ENCODE measurements at places on chromosomes 5 and 9.

DNA sequence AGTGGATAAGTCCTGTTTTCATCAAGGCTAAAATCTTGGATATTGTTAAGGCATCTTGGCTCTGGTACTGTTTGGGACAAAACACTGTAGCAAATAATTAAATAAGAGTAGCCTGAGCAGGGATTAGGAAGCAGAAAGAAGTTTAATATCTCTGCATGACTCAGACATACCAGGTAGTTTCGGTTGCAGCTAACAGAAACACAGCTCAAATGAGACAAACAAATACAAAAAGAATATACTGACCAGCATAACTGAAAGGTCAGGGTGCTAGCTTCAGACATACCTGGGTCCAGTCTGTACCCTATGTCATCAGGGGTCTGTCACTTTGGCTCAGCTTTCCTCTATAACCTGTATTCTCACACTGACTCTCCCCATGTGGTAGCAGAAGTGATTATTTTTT lies 156.4 kb upstream of the MAP3K1 start:
- no peak for DNase-seq

- DNase-seq, result peak; percentile 42
These were observed 39.5 kb upstream of the GLRX start for GRCh38 chr5:95861864-95862561.

GRCh38 chr5:173625261-173625660 lies 8.8 kb upstream of the BOD1 start:
- DNase-seq, result peak; percentile 72

DNA sequence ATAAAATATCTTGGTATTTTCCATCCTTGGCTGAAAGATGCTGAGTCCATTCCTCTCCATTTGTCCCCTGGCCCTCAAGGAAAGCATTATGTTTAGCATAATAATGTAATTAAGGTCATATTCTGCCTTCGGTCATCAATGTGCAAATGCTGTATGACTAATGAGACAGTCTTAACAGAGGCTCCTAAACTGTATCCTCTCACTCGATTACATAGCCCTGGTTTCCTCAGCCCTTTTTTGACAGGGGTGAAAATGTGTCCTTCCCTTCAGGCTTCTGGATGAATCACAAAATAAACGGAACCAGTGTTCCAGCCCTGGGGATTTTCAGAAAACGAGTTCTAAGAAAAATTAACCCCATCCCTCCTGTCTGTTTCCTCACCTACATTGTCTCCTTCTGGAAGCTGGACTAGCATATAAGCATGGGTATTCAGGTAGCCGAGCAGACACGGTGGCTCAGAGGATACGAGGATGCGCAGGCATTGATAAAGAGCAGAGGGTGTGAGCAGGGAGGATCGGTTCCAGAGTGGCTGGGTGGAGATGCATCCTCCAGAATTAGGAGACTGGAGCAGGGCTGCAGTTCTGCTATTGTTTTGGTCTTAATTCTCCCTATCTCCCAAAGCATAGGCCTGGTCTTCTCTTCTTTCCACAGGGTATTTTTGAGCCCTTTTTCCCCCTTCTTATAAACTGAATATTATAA lies 742.9 kb downstream of the TLR4 start:
- DNase-seq, result no peak

DNA sequence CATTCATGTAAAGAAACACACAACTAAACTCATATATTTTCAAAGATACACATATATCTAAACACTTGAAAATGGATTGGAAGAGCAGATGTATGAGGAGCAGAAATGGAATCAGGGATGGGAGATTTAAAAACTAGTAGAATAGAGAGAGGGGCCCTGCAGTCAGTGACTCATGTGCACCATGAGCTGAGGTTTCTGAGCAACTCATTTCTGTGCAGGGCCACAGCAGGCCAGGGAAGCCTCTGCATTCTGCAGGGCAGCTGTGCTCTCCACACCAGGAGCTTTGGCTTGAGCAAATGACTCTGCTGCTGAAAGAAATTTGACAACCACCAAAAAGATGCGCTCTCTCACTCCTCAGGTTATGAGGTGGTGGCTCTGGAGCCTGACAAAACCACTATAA lies 27.1 kb downstream of the LHX6 start:
- peak; percentile 94 for DNase-seq

DNA sequence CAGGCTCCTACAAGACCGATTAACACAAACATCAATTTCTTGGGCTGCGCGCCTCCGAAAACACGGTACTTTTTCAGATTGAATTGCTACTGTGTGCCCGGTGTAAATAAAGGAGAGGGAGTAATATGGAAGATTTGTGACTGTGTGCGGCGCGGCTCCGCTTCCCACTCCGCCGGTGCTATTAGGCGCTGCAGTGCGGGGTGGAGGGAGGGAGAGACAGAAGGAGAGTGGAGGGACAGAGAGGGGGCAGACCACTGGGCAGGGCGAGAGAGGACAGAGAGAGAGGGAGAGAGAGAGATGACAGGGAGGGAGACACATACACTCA lies 24.7 kb upstream of the RNU6ATAC start:
- peak; percentile 66 for DNase-seq

- no peak for DNase-seq
These were observed 131.7 kb downstream of the PAPPA start for GRCh38 chr9:116285320-116285719.

DNA sequence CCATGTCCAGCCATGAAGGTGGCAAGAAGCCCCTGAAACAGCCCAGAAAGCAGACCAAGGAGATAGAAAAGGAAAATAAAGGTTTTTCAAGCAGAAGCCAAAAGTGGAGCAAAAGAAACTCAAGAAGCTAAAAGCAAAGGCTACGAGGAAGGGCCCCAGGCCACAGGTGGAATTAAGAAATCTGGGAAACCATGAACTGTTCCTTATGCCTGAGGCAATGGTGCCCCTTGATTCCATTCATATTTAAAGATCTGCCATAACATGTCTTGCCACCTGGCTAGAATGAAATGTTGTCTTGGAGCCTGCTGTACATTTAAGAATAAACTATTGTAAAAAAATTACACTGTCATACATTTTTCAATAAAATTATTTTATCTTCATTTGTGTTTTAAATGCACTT lies 59.5 kb upstream of the TARS1 start:
- no peak for DNase-seq

GRCh38 chr5:9297134-9297533 lies 248.7 kb downstream of the SEMA5A start:
- no peak for DNase-seq

DNA sequence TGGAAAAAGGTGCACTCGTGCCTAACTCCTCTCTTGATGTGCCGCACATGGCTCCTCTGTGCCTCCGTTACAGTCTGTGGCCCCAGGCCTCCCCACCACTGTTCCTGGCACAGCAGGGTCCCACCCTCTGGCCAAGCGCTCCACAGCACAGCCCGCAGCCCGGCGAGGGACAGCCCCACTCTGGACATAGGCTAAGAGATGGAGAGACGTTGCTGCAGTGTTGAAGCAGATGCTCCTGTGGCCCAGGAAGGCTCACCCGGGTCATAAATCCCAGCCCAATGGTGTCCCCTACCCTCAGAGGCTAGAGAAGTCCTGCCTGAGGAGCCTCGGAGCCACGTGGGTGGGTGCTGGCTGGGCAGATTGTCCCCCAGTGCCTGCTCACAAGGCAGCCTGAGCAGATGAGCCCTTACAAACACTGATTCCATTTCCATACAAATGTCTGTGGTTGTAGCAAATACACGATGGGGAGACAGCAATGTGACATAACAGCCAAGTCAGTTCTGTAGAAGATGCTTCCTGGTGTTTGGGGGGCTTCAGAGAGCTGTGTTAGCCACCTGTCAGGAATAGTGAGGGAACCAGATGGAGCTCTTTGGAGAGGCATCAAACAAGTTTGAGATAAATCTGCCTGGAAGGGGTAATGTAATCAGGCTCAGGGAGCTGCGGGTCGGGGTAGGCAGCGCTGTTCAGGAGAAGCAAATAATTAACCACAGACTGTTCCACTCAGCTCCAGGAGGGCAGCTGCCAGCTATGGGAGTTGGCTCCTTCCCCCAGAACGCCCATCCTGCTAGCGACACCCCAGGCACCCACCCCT lies 41.7 kb downstream of the C5orf15 start:
- DNase-seq, result no peak

DNA sequence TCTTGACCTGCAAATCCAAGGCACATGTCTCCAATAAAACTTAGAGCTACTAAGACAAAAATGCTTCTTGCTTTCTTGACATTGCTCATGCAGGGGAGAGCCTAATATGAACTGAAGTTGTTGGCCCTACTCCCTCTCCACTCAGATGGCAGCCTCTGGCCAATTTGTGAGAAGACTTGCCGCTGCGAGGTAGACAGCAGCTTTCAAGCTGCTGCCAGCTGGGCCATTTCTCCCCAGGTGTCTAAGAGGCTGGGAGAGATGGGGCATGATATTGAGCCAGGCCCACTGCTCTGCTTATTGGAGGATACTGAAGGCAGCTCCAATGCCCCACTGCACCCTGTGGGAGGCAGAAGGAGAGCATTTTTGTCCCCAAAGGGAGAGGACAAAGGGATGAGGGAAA lies 380.5 kb downstream of the RASEF start:
- no peak for DNase-seq

GRCh38 chr5:10115669-10116068 lies 134.0 kb downstream of the ATPSCKMT start:
- DNase-seq, result no peak

DNA sequence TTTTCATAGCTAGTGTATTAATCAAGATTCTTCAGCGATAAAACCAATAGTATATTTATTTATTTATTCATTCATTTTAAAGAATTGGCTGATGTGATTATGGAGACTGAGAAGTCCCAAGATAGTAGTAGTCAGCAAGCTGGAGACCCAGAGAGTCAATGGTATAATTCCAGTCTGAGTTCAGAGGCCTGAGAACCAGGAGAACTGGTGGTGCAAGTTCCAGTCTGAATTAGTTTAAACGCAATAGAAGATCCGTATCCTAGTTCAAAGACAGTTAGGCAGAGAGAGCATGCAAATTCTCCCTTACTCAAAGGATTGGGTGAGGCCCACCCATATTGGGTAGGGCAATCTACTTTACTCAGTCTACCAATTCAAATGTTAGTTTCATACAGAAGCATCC lies 364.2 kb upstream of the RPS23 start:
- no peak for DNase-seq

- no peak for DNase-seq
These were observed 27.1 kb downstream of the ZNF608 start for GRCh38 chr5:124719113-124719967.

GRCh38 chr5:151682240-151682639 lies 4.5 kb downstream of the SPARC start:
- DNase-seq, result no peak

GRCh38 chr5:134025786-134026185 lies 21.0 kb upstream of the VDAC1 start:
- DNase-seq, result no peak

GRCh38 chr9:121269642-121270254 lies 1.8 kb downstream of the GSN start:
- DNase-seq, result peak; percentile 69

- DNase-seq, result no peak
These were observed 33.7 kb downstream of the LHX3 start for GRCh38 chr9:136171009-136171800.

DNA sequence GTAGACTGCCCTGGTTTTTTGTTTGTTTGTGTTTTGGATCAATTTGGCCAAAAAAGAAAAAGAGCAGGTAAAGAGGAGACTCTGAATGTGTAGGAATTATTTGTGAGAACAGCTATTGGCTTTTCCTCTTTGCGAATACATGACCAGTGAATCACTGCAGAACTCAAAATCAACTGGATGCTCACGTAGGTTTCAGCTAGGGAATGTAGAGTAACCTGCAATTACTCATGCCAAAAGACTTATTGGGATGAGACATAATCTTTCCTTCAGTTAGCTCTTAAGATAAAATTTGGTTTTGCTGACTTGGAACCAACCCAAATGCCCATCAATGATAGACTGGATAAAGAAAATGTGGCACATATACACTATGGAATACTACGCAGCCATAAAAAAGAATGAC lies 348.0 kb downstream of the NPR3 start:
- peak; percentile 6 for DNase-seq

- no peak for DNase-seq
These were observed 578.4 kb downstream of the CDK5RAP2 start for GRCh38 chr9:120001536-120001935.

DNA sequence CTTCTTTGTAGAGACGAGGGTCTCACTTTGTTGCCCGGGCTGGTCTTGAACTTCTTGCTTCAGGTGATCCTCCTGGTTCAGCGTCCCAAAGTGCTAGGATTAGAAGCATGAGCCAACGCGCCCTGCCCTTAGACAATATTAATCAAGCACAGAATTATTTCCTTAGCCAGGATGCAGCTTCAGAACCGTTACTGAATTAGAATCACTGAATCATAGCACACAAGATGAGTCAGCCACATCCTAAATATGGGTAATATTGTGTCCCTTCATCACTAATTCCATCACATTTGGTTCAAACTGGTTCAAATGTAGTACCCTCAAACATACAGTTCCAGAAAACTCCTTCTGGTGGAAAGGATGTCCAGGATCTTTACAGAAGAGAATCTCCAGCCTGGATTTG lies 82.7 kb downstream of the BNC2 start:
- peak; percentile 91 for DNase-seq

- DNase-seq, result peak; percentile 64
These were observed 6.6 kb downstream of the NINJ1 start for GRCh38 chr9:93127395-93127911.

GRCh38 chr9:6925836-6926235 lies 168.1 kb downstream of the KDM4C start:
- DNase-seq, result no peak

- no peak for DNase-seq
These were observed at the start of gene CDH12 for GRCh38 chr5:22852807-22853660. Gene CDH12, minus strand, starts transcription at chr5:22853344.

GRCh38 chr5:35640623-35641022 lies 23.0 kb downstream of the SPEF2 start:
- DNase-seq, result no peak

- DNase-seq, result no peak
These were observed 65.0 kb downstream of the SEMA6A start for GRCh38 chr5:116509483-116510244.

DNA sequence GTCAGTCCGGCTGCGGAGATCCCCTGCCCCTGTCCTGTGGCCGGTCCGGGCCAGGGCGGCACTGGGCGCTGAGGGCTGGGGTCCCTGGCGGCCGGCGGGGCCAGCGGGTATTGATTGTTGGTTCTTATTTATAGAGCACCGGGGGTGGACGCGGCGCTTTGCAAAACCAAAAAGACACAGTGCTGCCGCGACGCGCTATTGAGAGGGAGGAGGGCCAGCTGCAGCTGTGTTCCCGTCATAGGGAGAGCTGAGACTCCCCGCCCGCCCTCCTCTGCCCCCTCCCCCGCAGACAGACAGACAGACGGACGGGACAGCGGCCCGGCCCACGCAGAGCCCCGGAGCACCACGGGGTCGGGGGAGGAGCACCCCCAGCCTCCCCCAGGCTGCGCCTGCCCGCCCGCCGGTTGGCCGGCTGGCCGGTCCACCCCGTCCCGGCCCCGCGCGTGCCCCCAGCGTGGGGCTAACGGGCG lies 2.5 kb downstream of the LRRC26 start:
- peak; percentile 93 for DNase-seq

DNA sequence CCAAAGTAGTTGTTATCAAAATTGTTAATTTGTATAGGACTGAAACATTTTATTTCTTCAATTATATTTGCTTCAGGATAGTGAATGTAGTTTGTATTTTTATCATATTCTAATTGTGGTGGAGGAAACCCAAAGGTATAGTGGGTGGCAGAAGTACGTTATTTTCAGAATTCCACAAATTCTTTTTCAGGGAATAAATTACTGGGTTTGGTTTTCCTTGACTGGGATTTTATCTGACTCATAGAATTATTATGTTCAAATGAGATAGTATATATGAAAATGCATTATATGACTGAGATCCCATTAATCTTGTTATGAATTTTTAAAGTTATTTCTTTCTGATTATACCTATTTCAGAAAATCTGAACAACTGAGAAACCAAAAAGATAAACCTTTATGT lies 73.7 kb downstream of the VPS13A start:
- DNase-seq, result no peak

All from osteoblast (primary cell).